HepG2 (cell line): ENCODE measurements at places on chromosomes 7 and 10. TPM values are rescaled to one million over a fixed set of nuclear protein-coding genes. Genes with fewer than 3 reads are reported as not detected.

DNA sequence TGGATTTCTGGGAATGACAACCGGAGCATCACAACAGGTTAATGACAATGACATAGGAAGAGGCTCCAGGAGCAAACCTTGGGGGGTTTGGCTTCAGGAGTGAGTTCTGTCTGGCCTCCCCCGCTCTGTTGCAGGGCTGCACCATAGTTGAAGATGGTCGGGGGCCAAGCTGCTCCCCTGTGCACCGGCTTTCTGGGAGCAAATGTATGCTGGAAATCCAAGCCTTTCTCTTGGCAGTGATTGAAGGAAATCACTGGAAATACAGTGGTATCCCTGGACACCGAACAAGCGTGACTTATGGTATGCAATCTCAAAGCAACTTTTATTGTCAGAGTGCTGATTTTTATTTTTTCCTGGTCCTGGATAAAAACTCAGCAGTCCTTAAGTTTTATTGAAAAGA lies 251.9 kb upstream of the ZNF32 start:
- DNase-seq, result no peak

DNA sequence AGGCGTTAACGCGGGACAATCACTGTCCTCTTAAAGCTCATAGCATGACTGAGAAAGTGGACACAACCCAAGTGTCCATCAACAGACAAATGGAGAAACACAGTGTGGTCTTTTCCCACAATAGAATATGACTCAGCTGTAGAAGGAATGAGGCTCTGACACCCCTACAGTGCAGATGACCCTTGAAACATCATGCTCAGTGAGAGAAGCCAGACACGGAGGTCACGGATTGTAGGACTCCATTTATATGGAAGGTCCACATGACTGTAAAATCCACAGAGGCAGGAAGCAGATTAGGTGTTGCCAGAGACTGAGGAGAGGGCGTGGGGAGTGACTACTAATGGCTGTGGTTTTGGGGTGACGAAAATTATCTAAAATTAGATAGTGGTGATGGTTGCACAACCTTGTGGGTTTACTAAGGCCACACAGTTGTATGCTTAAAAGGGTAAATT lies 6.1 kb upstream of the NCAPG2 start:
- DNase-seq, result no peak

Gene AMPH
- total RNA-seq, result not detected in 2 replicates

Gene ZNF273
- 5.8 and 6.8 TPM in 2 replicates for total RNA-seq

Gene C10orf105
- total RNA-seq, result not detected in 2 replicates

- DNase-seq, result no peak
Measured at GRCh38 chr7:16123117-16123770, 298.1 kb downstream of the CRPPA start.

Gene VWA2
- total RNA-seq, result not detected in 2 replicates

- no peak for DNase-seq
Measured at GRCh38 chr10:89129911-89130310, 77.2 kb downstream of the CH25H start.

Gene ADCY1
- 0.80 and 1.5 TPM in 2 replicates for total RNA-seq

Gene GPRIN2
- not detected in 2 replicates for total RNA-seq

Gene TRPV5
- not detected in 2 replicates for total RNA-seq

DNA sequence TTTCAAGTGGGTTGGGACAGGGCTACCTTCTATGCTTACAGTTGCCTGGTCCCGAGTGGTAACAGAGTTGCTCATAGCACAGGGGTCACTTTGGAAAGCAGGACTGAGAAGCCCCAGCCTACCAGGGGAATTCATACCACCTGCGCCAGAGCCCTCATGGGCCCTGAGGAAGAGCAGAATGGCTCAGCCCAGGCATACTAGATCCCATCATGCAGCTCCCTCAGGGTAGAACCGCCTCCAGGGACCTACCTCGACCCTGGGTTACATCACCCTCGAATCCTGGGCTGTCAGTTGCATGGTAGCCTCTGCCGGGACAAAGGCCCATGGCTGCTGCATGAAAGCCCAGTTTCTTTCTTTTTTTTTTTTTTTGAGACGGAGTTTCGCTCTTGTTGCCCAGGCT lies 2.9 kb downstream of the CUEDC2 start:
- no peak for DNase-seq

- DNase-seq, result no peak
Measured at GRCh38 chr7:26011039-26011696, 140.8 kb upstream of the NFE2L3 start.

GRCh38 chr7:106347229-106347833 lies 62.5 kb upstream of the NAMPT start:
- DNase-seq, result no peak
